ENCODE measurements at places on chromosomes 5 and 9.

DNA sequence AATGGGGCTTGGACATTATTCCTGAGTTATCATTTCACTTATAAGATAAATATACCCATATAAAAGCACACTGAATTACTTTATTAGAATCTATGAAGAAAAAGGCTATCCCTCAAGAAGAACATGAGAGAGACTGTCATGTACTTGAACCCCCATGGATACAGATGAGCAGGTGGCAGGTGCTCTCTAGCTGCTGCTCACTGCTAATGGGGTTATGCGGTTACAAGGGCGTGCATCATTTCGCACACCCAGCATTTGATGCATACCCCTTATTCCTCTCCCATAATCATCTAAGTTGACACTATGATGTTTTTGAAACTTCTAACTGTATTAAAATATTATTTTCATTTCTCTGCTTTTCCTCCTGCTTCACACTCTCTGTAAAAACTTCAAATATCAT is 16.4 kb downstream of the ITK start:
- DNase-seq: no peak

DNA sequence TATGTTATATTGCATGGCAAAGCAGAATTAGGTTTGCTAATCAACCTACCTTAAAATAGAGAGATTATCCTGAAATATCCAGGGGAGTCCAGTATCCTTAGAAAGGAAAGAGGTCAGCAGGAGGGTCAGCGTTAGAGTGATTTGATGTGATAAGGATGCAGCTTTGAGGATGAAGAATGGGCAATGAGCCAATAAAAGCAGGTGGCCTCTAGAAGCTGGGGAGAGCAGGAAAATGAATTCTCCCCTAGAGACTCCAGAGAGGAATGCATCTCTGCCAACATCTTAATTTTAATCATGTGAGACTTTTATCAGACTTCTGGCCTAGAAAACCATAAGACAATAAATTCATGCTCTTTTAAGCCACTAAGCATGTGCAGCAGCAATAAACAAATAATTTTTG is 65.7 kb upstream of the SYK start:
- DNase-seq: no peak

- no peak for DNase-seq
These were observed 19.0 kb downstream of the C9orf57 start for GRCh38 chr9:72041369-72041768.

- no peak for DNase-seq
These were observed 363.3 kb downstream of the KDM4C start for GRCh38 chr9:7121055-7121454.

GRCh38 chr5:14118551-14119320 is 24.4 kb upstream of the TRIO start:
- DNase-seq: no peak

- DNase-seq: no peak
These were observed 245.5 kb downstream of the CACNA1B start for GRCh38 chr9:138123086-138123485.
